ENCODE measurements at places on chromosomes 4 and X. TPM values are rescaled to one million over a fixed set of nuclear protein-coding genes. Genes with fewer than 3 reads are reported as not detected.

Gene PF4V1
- total RNA-seq = not detected

Gene TNMD
- total RNA-seq = not detected

Gene CDKL5
- 9.7 TPM for total RNA-seq

Gene SH3D19
- 27.2 TPM for total RNA-seq

Gene DYNLT3
- 18.8 TPM for total RNA-seq

Gene PIN4
- 2.2 TPM for total RNA-seq

Gene BTC
- total RNA-seq = not detected

Gene ARSH
- total RNA-seq = not detected

Gene PROM1
- not detected for total RNA-seq

Gene KLHL4
- total RNA-seq = 1.7 TPM

Gene FHIP1A
- total RNA-seq = 0.18 TPM

DNA sequence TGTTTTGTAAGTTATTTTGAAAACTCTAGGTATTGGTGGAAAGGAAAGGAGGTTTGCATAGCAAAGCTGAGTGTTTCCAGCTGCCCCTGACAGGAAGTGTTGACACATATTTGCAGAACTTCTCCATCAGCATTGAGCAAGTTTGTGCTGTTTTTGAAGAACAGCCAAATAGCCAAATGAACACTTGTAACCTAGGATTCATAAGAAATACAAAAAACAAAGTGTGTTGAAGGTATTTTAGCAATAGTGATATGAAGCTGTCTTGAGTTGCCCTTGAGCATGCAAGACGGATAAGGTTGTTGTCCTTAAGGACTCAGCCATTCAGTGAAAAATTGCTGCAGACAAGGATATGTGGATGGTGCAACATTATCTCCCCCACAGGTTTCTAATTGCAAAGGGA is 68.3 kb upstream of the PGM2 start:
- H3K4me1 ChIP-seq = peaks cover 2% of the 10 kb centered on the region
- DNase-seq = peak; percentile 41
- H3K4me3 ChIP-seq = no peak overlapping the region
- peaks cover 27% of the 10 kb centered on the region for H3K27me3 ChIP-seq
- H3K36me3 ChIP-seq = no peaks in the 10 kb centered on the region

DNA sequence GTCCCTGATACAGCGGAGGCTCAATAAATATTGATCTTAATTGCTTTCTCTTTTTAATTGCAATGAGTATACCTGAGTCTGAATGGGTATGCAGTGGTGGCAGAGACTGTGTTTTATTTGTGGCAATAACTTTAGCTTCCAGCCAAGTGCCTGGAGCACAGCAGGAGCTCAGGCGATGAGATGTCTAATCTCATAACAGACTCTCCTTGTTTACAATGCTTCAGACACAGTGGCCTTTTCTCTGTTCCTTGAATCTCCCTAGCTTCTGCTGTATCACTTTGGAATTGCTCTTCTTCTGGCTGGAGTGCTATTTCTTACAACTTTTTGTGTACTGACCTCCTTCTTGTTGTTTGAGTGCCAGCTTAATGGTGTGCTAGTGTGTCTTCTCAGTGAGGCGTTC is 91.5 kb upstream of the UNC5C start:
- no peaks in the 10 kb centered on the region for H3K4me1 ChIP-seq
- DNase-seq = no peak
- H3K36me3 ChIP-seq = no peaks in the 10 kb centered on the region
- H3K27me3 ChIP-seq = no peaks in the 10 kb centered on the region

DNA sequence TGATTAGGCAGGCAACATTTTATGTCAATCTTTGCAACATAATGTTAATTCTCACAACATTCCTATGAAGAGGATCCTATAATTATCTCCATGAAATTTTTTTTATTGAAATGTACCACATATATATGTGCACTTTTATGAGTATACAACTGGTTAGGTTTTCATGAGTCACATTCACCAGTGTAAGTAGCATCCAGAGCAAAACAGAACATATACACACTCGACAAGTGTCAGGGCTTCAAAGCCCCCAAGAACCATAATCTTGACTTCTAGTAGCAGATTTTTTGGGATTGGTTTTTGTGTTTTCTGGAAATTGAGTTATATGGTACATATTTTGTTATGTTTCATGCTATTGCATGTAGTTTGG is 62.4 kb downstream of the ARHGAP10 start:
- H3K27me3 ChIP-seq = no peaks in the 10 kb centered on the region
- no peak overlapping the region for H3K4me3 ChIP-seq
- H3K36me3 ChIP-seq = no peaks in the 10 kb centered on the region
- DNase-seq = no peak
- H3K4me1 ChIP-seq = peaks cover 14% of the 10 kb centered on the region
- no peak overlapping the region for H3K27ac ChIP-seq

DNA sequence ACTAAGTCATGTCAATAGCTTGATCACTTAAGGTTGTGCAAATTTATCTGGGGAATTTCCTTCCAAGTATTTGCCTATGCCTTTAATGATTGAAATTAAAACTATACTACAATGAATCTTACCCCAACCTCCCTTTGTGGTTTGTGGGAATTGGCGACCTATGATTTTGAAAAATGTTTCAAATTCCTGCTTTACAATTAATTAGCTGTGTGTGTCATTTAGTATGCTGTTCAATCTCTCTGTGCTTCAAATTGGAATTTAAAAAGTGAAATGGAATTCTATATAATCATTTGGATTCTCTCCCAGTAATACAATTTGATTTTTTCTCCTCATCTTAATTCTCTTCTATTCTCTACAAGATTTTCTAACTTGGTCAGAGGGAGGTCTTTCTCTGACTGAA is 2319.5 kb downstream of the ARAP2 start:
- H3K27ac ChIP-seq = no peak overlapping the region
- no peaks in the 10 kb centered on the region for H3K36me3 ChIP-seq
- no peak for DNase-seq
- H3K4me1 ChIP-seq = no peaks in the 10 kb centered on the region
- no peak overlapping the region for H3K4me3 ChIP-seq

DNA sequence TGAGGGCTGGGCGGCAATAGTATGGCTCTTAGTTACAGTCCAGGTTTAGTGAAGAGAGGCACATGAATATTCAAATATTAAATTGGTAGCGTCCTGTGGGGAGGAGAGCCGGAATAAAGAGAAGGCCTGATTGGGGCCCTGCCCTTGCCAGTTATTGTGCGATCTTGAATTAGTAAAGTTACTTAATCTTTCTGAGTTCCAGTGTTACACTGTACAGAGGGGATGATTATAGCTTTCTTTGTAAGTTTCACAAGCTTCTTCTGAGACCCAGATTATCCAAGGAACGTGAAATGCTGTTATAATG is 1.2 kb downstream of the METAP1 start:
- H3K27ac ChIP-seq = peak overlapping the region; percentile 1
- no peaks in the 10 kb centered on the region for H3K27me3 ChIP-seq
- peak overlapping the region; percentile 98 for H3K4me3 ChIP-seq
- DNase-seq = no peak
- no peaks in the 10 kb centered on the region for H3K36me3 ChIP-seq
- H3K4me1 ChIP-seq = no peaks in the 10 kb centered on the region

- H3K27me3 ChIP-seq = no peaks in the 10 kb centered on the region
- H3K4me3 ChIP-seq = no peak overlapping the region
- no peaks in the 10 kb centered on the region for H3K36me3 ChIP-seq
- H3K27ac ChIP-seq = no peak overlapping the region
- no peak for DNase-seq
- no peaks in the 10 kb centered on the region for H3K4me1 ChIP-seq
Observed at GRCh38 chrX:122133478-122133877, 1050.6 kb upstream of the GRIA3 start.

DNA sequence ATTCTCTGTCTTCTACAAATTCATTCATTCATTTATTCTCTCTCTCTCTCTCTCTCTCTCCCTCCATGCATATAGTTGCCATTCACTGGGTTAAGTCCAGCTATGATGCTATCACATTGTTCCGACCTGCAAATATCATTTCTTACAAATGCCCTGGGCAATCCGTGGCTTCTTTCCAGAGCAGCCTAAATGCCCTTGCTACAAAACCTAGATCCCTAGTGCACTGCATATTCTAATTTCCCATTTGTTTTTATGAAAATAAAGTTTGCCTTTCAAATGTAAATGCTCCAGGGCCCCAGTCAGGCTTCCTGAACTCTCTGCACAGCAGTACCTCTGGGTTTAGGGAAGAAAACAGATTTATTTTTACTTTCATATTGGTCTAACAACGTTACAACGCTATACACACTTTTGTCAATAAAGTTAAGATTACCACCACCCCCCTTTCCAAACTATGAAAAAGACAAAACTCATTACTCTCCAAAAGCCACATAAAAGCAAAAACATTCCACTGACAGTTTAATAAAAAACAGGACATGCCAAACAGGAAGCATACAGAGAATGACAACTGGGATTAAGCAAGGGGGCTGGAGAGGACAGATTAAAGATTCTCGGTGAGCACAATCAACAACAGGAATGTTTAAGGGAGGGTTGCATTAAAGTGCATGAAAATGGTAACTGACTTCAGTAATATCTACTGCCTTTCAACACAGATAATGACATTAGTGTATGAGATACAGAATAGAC is 104.3 kb downstream of the USP46 start:
- H3K36me3 ChIP-seq = no peaks in the 10 kb centered on the region
- H3K27me3 ChIP-seq = no peaks in the 10 kb centered on the region
- no peak overlapping the region for H3K27ac ChIP-seq
- peaks cover 2% of the 10 kb centered on the region for H3K4me1 ChIP-seq

GRCh38 chr4:40403081-40403480 is 67.9 kb downstream of the CHRNA9 start:
- no peak overlapping the region for H3K27ac ChIP-seq
- no peak for DNase-seq
- no peaks in the 10 kb centered on the region for H3K4me1 ChIP-seq
- H3K4me3 ChIP-seq = no peak overlapping the region

GRCh38 chrX:74579597-74580198 is 34.7 kb downstream of the RLIM start:
- H3K4me1 ChIP-seq = no peaks in the 10 kb centered on the region
- H3K27ac ChIP-seq = no peak overlapping the region
- H3K27me3 ChIP-seq = no peaks in the 10 kb centered on the region
- H3K36me3 ChIP-seq = 0 out of 2 replicates have a peak, but pooled peaks cover 2% of the 10 kb centered on the region
- H3K4me3 ChIP-seq = no peak overlapping the region

DNA sequence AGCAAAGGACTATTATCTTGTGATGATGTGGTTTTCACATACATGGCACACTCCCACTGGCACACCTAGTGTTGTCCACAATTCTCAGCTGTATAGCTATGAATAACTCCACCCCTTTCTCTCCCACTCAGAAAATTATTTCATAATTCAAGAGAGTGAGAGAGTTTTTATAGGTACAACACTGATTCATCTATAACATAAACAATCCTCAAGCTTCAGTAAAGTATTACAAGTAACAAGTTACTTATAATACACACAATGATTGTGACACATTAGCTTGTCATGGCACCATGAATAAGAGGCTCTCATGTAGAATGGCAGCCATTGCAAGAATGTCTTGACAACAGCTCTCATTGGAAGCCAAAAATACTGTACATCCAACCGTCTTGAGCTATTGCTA is 43.9 kb downstream of the RAB40A start:
- peak; percentile 63 for DNase-seq
- H3K27ac ChIP-seq = no peak overlapping the region
- H3K36me3 ChIP-seq = no peaks in the 10 kb centered on the region
- no peaks in the 10 kb centered on the region for H3K27me3 ChIP-seq
- no peaks in the 10 kb centered on the region for H3K4me1 ChIP-seq

GRCh38 chr4:140256941-140257340 is 103.0 kb upstream of the MAML3 start:
- H3K36me3 ChIP-seq = no peaks in the 10 kb centered on the region
- peaks cover 24% of the 10 kb centered on the region for H3K4me1 ChIP-seq

- H3K4me1 ChIP-seq = peaks cover 8% of the 10 kb centered on the region
- H3K4me3 ChIP-seq = no peak overlapping the region
- no peak overlapping the region for H3K27ac ChIP-seq
- H3K27me3 ChIP-seq = no peaks in the 10 kb centered on the region
- H3K36me3 ChIP-seq = no peaks in the 10 kb centered on the region
Observed at GRCh38 chr4:139950568-139950967, 203.4 kb downstream of the MAML3 start.

DNA sequence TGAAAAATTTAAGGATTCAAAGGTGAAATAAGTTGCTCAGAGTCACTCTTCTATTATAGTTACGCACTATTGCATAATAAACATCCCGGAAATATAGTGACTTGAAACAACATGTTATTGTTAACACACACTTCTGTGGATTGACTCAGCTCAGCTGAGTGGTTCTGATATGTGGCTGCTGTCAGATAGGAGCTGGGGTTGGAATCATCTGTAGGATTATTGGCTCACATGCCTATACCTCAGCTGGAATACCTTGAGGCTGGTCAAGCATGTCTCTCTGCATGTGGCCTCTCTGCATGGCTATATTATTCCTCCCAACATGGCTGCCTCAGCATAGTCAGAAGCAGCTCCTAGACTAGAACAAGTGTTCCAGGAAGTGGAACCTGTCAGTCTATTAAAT is 486.7 kb upstream of the MAGEB2 start:
- DNase-seq = peak; percentile 56
- H3K4me3 ChIP-seq = no peak overlapping the region
- H3K27me3 ChIP-seq = 0 out of 2 replicates have a peak, but pooled peaks cover 2% of the 10 kb centered on the region
- H3K27ac ChIP-seq = no peak overlapping the region
- H3K4me1 ChIP-seq = no peaks in the 10 kb centered on the region

- DNase-seq = no peak
- no peaks in the 10 kb centered on the region for H3K27me3 ChIP-seq
- no peak overlapping the region for H3K27ac ChIP-seq
- no peak overlapping the region for H3K4me3 ChIP-seq
- H3K36me3 ChIP-seq = peaks cover 2% of the 10 kb centered on the region
- H3K4me1 ChIP-seq = no peaks in the 10 kb centered on the region
Observed at GRCh38 chr4:182683661-182684060, 233.5 kb downstream of the DCTD start.

DNA sequence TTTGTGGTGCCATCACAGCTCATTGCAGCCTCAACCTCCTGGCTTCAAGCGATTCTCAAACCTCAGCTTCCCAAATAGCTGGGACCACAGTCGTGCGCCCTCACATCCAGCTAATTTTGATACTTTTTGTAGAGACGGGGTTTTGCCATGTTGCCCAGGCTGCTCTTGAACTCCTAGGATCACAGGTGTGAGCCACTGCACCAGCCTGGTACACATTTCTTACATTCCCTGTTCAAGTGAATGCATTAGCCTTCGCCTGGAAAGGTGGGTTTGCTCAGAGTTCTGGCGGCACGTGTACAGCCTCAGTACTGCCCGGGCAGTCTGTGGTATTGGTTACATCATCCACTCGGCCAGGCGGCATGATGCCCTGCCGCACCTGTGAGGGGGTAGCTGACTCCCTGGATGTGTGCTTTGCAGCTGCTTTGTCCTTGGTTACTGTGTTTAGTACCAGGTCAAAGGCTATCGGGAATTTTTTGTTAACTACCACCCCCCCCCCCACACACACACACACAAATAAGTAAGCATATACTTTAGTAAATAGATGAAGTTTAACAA is 57.1 kb downstream of the TNIP2 start:
- H3K27ac ChIP-seq = no peak overlapping the region
- H3K27me3 ChIP-seq = no peaks in the 10 kb centered on the region
- no peak overlapping the region for H3K4me3 ChIP-seq
- no peak for DNase-seq
- H3K4me1 ChIP-seq = no peaks in the 10 kb centered on the region

DNA sequence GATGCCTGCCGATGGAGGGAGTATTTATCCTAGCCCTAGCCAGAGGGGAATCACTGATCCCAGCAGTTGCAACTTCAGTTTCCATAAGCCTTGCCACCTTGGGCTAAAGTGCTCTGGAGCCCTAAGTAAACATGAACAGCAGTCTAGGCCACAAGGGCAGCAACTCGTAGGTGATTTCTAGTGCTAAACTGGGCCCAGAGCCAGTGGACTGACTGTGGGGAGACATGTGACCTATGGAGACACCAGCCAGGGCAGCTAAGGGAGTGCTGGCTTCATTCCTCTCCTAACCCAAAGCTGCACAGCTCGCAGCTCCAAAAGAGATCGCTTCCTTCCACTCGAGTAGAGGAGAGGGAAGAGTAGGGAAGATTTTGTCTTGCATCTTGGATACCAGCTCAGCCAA is 120.8 kb upstream of the MAGEA10 start:
- H3K4me1 ChIP-seq = no peaks in the 10 kb centered on the region
- DNase-seq = no peak
- no peaks in the 10 kb centered on the region for H3K36me3 ChIP-seq
- no peak overlapping the region for H3K4me3 ChIP-seq
- H3K27me3 ChIP-seq = no peaks in the 10 kb centered on the region
